Stimulated activated CD4-positive, alpha-beta T cell treated with anti-CD3 and anti-CD28 coated beads, TNF-alpha, amount 100 ng/mL, for 1 hour (primary cell): ENCODE measurements at places on chromosomes 1 and 21.

DNA sequence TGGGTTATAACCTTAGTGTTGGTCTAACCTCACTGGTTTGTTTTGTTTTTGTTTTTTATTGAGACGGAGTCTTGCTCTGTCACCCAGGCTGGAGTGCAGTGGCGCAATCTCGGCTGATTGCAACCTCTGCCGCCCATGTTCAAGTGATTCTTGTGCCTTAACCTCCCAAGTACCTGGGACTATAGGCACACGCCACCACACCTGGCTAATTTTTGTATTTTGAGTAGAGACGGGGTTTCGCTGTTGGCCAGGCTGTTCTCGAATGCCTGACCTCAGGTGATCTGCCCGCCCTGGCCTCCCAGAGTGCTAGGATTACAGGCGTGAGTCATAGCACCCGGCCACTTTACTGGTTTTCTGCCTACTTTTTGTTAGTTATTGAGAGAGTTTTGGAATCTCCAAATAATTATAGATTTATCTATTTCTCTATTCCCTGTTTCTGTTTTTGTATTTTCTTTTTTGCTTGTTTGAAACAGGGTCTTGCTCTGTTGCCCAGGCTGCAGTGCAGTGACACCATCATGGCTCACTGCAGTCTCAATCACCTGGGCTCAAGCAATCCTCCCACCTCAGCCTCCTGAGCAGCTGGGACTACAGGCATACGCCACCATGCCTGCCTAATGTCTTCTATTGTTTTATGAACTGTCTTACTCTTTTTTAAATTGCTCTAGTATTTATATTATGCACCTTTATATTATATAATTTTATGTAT, 21.4 kb downstream of the SMG7 start:
- DNase-seq = no peak

- no peak for DNase-seq
Measured at GRCh38 chr1:203621559-203622262, 4.9 kb upstream of the ATP2B4 start.

DNA sequence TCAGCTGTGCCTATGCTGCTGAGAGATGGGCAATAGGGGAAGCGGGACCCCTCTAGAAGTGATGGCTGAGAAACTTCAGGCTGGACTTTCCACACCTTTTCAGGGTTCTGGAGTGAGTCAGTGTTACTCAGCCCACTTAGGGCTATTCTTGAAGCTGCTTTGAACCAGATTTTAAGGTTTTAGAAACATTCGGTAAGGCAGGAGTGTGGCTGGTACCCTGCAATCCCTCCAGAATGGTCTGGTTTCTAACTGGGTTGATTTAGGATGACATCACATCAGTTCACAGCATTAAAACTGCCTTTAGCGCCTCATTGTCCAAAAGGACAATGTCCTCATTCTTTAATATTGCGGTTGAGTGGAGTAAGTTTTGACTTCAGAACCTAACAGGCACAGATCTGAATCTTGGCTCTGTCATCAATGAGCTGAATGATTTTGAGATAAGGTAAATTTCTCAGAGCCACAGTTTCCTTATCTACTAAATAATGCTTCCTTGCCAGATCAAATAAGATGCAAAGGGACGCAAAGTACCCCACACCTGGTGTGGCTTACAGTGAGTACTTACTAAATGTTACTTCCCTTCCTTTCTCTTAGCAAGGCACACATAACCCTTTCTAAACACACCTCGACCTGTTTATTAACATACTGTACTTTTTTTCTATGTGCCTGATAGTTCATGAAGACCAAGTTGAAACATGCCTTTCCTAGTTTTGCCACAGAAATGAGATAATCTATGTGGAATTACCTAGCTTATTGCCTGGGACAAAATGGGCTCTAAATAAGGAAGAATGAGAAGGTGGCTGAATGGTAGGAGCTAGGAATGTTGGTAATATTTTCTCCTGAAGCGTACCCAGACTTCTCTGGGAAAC, 209.8 kb downstream of the ROR1 start:
- no peak for DNase-seq

DNA sequence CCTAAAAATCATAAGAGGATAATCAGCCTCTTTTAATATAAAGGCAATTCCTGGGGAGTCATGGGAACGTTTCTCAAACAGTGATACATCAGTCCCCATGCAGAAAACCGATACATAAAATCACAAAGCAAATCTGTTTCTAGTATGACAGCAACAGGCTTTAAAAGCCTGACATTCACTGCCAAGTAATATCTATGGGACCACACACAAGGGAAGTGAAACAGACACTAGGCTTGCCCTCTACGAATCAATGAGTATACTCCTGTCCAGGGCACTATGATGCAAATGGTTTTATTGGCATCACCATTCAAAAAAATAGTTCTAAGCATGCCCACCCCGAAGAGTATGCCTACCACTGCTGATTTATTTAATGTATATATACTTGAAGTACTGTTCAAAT, 54.4 kb downstream of the TIAM1 start:
- no peak for DNase-seq

DNA sequence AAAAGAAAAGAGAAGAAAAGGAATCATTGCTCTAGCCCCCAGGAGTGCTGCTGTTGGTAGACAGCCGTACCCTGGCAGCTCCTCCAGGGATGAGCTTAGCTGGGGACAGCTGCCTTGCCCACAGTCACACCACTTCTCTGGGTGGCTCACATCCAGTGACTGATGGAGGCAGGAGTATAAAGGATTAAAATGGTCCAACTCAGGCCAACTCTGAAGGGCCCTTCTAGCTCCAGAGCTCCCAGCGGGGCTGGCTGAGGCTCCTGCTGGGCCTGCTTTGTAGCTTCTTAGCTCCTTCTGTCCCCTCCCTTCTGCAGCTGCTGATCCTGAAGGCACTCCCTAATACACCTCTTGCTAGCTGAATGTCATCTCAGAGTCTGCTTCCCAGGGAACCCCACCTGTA, 4.4 kb downstream of the CITED4 start:
- no peak for DNase-seq

DNA sequence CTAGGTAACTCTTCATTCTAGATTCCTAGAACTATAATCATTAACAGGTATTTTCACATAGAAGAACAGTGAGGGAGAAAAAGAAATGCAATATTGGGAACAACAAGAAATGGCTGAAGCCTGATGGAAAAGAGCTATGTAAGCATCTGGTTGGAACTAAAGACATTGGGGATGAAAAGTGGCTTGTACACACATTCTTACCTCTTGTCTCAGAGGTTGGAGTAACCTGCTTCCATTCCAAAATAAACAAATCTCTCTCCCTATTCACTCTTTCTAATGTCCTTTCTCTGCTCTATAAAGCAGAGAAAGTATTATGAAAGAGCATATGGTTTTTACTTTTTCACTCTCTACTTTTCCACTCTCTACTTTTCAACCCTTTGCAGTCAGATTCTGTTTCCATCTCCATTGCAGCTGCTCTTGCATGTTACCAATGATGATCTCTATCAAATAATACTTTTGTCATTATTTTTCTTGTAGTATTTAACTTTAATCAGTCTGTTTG, 37.5 kb downstream of the CMPK1 start:
- no peak for DNase-seq

GRCh38 chr1:222454186-222454585, 93.7 kb downstream of the HHIPL2 start:
- DNase-seq = no peak

GRCh38 chr1:116405241-116406135, 32.4 kb downstream of the ATP1A1 start:
- DNase-seq = no peak

- no peak for DNase-seq
Measured at GRCh38 chr1:198775606-198776005, 136.8 kb downstream of the PTPRC start.

DNA sequence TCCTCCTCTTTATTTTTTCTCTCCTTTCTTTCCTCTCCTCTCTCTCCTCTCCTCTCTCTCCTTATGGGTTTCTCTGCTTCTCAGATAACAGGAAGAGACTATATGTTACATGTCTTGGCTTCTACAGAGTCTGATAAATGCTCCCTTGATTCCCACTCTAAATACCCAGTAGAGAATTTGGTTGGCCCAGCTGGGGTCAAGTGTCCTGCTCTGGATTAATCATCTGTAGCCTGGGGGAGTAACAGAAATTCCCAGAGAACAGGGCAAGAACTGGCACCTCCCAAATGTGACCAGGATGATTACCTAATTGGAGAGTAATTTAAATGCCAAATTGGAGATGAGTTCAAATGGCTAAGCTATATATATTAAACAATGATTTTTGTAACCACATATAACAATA, 146.1 kb upstream of the LMO4 start:
- no peak for DNase-seq

- DNase-seq = peak; percentile 27
Measured at GRCh38 chr1:19597496-19598309, 46.4 kb upstream of the NBL1 start.

DNA sequence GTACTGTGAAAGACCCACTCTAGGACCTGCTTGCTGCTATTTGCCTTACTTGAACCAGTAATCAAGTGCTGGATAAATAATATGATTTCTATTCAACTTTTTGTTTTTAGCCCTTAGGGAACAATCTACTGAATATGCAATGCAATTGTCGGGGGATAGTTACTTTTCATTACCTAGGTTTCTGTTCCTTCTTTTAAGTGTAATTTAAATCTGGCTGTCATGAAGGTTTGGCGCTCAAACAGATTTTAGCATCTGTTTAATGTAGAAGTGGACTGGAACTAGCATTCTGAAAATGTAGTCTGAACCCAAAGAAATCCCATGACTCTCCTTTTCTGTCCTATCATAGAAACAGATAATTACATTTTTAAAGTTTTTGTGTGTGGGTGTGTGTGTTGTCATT, 4.8 kb downstream of the MGST3 start:
- no peak for DNase-seq

DNA sequence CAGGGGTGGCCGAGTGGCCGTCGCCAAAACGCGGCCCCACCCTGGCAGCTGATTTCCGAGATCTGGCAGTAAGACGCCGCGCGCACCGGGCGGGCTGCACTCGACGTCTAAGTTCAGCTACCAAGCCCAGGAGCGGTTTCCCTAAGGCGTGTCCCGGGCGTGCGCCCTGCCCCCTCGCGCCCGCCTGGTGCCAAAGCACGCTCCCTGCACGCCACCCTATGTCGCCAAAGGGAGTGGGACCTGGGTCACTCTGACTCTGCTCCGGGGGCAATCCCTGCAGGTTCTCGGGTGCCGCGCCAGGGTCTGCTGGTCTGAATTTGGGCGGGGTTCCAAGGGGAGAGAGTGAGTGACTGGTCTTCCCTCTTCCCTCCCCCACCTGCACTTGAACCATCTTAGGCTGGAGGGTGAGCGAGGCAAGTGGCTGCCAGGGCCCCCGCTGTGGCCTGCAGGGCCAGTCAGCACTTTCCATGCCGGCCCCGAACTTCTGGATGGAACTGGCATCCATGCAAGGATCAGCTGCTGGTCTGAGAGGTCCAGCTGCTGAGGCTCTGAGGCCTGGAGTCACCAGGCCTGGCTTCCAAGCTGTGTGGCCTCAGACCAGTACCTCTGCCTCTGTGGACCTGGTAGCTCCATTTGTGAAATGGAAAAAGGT, at the start of gene LRRC38:
TSS of gene LRRC38 (minus strand) at position 109 of the 652 bp plus-strand sequence. CDS start 410 bp downstream, outside the sequence.
- no peak for DNase-seq

DNA sequence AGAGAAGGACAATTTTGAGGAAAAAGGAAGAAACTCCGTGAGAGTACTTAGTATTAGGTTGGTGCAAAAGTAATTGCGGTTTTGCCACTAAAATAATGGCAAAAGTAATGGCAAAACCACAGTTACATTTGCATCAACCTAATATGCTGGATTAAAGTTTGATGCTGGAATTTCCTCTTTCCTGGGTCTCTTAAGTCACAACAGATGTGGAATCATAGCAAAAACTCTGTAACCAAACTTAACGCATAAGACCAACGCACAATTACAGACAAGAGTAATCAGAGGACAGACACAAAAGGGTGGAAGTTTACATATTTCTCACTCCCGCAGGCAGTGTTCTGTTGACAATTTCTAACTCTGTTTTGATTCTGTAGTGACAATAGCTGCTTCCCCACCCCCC, 182.4 kb downstream of the BACH1 start:
- no peak for DNase-seq

DNA sequence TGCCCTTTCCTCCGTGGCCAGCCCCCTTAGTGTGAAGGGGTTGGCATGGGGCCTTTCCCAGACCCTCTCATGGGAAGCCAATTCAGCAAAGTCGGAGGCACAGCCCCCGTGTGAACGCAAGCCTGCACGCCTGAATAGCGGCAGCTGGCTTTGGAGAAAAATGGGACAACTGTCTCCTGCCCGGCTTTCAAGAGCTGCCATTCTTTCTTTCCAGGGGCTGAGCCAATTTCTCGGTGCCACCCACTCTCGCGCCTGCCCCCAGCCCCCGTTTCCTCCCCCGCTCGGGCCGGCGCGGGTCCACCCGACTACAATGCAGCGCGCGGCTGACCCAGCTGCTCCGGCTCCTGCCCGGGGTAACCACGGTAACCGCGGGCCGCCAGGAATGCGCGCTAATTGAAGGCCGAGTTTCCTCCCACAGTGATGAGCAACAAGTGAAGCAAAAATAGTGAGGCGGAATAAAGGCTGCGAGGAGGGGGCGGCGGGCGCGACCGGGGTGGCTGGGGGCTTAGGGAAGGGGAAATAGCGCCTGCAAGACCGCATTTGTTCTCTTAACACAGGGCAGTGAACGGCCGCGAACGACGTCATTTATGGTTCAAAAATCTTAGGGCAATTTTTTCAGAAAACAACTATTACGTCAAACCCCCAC, 27.8 kb downstream of the ILDR2 start:
- no peak for DNase-seq

GRCh38 chr1:38827318-38827717, 32.3 kb downstream of the RRAGC start:
- no peak for DNase-seq

- DNase-seq = no peak
Measured at GRCh38 chr1:224761245-224761644, 145.1 kb downstream of the CNIH3 start.

- DNase-seq = no peak
Measured at GRCh38 chr1:48740621-48741020, 36.1 kb downstream of the BEND5 start.

DNA sequence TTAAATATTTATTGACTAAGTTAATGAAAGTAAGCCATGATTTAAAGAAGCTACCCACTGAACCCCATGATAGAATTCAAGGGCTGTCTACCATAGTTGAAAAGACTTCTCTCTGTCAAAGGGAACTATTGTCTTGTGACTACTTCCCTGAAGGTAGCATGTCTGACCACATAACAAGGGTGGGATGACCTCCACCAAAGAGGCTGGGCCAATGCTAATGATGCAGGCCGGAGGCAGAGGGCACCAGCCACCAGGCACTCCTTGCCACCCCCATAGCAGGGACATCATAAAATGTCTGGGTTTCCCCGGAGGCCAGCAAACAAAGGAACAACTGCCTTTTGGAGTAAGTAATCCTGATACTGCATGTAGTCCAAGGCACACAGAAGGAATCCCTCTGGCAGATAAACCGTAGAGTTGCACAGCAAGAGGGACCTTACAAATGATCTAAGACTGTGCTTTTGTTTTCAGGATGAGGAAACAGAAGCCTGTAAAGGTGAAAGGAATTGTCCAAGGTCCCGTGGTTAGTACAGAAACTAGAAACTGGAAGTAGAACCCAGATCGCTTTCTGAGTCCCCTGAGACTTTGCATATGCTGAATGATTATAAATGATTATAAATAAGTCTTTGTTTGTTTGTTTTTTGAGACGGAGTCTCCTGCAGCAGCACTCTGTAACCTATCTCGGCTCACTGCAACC, 33.5 kb upstream of the ITPKB start:
- no peak for DNase-seq

- DNase-seq = no peak
Measured at GRCh38 chr21:46038341-46038829, 56.8 kb downstream of the COL6A1 start.

GRCh38 chr21:32192291-32193097, 86.4 kb downstream of the MIS18A start:
- DNase-seq = no peak

- no peak for DNase-seq
Measured at GRCh38 chr1:48532976-48533375, 61.0 kb upstream of the SPATA6 start.

GRCh38 chr1:62746086-62746808, 37.7 kb upstream of the ATG4C start:
- no peak for DNase-seq
